ENCODE measurements at places on chromosomes 4 and X. TPM values are rescaled to one million over a fixed set of nuclear protein-coding genes. Genes with fewer than 3 reads are reported as not detected.

GRCh38 chr4:43374216-43374751 is 481.8 kb downstream of the GRXCR1 start:
- H3K4me3 ChIP-seq: no peak overlapping the region
- H3K36me3 ChIP-seq: no peaks in the 10 kb centered on the region
- H3K4me1 ChIP-seq: no peaks in the 10 kb centered on the region
- H3K27ac ChIP-seq: no peak overlapping the region

DNA sequence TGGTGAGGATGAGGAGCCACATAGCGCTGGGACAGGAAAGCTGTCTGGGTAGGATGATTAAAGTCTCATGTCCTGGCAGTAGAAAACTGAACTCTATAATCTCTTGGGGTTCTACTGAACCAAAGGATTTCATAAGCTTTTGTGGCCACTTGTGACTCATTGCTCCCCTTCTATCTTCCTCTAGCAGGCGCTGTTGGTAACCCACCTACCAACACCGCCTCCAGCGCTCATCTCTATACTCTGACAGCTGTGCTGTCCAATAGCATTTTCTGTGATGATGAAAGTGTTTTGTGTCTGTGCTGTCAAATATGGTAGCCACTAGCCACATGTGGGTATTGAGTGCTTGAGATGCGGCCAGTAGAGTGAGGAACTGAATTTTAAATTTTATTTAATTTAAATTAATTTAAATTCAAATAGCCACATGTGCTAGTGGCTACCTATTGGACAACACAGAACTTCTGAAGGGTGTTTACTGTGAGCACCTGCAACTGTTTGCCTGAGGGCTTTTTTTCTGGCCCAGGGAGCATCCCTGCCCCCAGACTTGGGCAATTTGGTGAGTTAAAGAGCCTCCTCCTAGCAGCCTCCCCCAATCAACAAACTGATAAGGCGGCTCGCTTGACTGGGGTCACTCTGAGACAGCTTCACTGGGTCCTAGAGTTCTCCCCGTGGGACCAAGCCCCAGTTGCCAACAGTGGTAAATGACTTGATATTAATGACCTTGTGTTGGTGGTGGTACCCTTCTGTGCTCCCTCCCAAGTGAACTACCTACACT is 169.2 kb upstream of the ATP6AP2 start:
- DNase-seq: no peak
- no peak overlapping the region for H3K4me3 ChIP-seq
- H3K27me3 ChIP-seq: no peaks in the 10 kb centered on the region

- no peak for DNase-seq
- H3K4me3 ChIP-seq: no peak overlapping the region
- H3K36me3 ChIP-seq: no peaks in the 10 kb centered on the region
These were observed 11.0 kb downstream of the BCOR start for GRCh38 chrX:40086569-40087335.

DNA sequence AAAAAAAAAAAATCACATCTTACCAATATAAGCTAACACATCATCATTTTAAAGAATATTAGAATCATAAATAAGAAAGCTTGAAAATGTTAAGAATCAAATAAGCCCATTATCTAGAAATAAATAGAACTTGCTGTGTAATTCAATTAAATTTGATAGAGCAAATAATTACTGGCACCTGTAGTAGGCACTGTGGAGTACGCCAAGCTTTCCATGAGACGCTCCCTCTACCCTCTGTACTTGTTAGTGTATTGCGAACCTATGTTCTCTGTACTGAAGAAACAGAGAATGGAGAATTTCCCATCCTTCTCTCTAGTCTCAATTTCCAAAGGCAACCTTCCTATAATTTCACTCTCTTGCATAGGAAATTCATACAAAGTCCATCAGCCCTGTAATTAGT is 61.7 kb upstream of the HAND2 start:
- H3K4me3 ChIP-seq: no peak overlapping the region
- H3K4me1 ChIP-seq: no peaks in the 10 kb centered on the region
- H3K27me3 ChIP-seq: peaks cover 18% of the 10 kb centered on the region

- DNase-seq: no peak
- H3K4me3 ChIP-seq: no peak overlapping the region
- H3K27me3 ChIP-seq: peaks cover 5% of the 10 kb centered on the region
- no peak overlapping the region for H3K27ac ChIP-seq
These were observed 44.0 kb upstream of the STK26 start for GRCh38 chrX:131979116-131979515.

DNA sequence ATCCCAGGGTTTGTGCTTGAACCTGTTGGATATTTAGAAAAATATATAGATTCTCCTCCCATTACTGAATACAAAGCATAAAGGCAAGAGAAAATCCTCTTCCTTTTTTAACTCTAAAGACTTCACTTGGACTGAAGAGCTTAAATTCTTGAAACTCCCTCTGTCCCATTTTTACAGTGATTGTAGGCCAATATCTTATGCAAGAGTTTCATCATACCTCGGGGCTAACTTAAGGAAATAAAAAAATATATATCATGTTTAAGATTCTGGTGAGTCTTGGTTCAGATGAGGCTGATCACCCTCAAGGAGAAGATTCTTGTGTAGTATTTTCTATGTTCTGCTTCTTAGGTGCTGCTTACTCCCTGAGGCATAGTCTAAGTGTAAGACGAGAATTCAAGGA is 1449.6 kb downstream of the C4orf33 start:
- H3K27me3 ChIP-seq: no peaks in the 10 kb centered on the region
- no peaks in the 10 kb centered on the region for H3K4me1 ChIP-seq
- no peaks in the 10 kb centered on the region for H3K36me3 ChIP-seq
- no peak overlapping the region for H3K27ac ChIP-seq

DNA sequence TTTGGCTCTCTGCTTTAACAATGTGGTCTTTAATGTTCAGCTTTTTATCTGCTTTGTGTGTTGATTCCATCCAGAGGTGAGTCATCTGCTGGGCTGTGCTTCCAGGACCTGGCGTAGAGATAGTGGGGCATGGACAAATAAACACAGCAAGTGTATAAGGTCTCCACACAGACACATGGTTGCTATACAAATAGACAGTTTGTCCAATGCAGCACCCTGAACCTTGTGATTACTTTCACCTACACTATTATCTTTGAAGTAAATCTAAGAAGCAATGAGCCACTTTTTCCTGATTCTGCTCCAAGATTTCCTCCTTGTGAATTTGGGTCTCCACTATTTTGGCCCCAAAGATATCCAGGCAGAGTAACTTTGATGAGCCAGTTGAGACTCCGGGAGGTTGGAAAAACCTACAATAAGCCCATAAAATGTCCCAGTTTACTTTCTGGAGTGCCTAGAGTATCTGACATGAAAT is 12.1 kb downstream of the PPARGC1A start:
- H3K36me3 ChIP-seq: no peaks in the 10 kb centered on the region
- H3K4me3 ChIP-seq: no peak overlapping the region
- no peaks in the 10 kb centered on the region for H3K27me3 ChIP-seq
- DNase-seq: no peak

DNA sequence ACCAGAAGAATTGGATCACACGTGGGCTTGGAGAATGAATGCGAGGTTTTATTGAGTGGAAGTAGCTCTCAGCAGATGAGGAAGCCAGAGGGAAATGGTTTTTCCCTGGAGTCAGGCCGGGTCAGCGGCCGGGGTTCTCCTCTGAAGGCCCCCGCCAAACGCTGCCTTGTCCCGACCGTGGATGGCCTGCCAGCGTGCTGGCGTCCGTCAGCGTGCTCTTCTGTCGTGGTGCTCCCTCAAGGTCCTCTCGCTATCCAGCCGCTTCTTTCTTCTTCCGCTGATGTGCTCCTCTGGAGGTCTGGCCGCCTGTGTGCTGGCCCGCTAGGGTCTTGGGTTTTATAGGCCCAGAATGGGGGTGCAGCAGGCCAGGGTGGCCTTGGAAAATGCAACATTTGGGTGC is 632.2 kb downstream of the TRAM1L1 start:
- no peaks in the 10 kb centered on the region for H3K27me3 ChIP-seq
- no peaks in the 10 kb centered on the region for H3K36me3 ChIP-seq
- no peak overlapping the region for H3K4me3 ChIP-seq

DNA sequence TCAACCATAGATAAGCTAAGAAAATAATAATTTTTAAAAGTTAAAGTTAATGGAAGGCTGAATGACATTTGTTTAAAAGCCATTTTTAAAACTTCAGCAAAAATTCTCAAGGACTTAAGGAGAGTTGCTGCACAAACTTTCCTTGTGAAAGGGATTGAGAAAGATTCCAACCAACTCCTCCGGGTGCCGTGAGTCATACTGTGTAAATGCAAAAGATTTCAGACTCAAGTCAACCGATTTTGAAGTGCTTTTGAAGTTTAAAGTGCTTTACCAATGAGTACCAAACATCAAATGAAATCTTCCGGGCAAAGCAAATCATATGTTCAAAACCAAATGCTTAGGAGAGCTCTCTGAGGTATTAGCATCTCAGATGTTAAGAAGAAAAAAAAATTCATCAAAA is 31.4 kb downstream of the VCX2 start:
- no peak overlapping the region for H3K4me3 ChIP-seq
- no peaks in the 10 kb centered on the region for H3K4me1 ChIP-seq
- no peaks in the 10 kb centered on the region for H3K27me3 ChIP-seq
- H3K27ac ChIP-seq: no peak overlapping the region

PCDH10 gene
- not detected for total RNA-seq

CT45A5 gene
- total RNA-seq: not detected

TMA16 gene
- total RNA-seq: 52.7 TPM

NOX1 gene
- not detected for total RNA-seq

ZMAT1 gene
- 0.69 TPM for total RNA-seq

NAP1L2 gene
- not detected for total RNA-seq
